Stimulated activated CD8-positive, alpha-beta memory T cell treated with anti-CD3 and anti-CD28 coated beads, Interleukin-2, amount 100 ng/mL, for 48 hours (primary cell): ENCODE measurements at places on chromosomes 3 and 15.

DNA sequence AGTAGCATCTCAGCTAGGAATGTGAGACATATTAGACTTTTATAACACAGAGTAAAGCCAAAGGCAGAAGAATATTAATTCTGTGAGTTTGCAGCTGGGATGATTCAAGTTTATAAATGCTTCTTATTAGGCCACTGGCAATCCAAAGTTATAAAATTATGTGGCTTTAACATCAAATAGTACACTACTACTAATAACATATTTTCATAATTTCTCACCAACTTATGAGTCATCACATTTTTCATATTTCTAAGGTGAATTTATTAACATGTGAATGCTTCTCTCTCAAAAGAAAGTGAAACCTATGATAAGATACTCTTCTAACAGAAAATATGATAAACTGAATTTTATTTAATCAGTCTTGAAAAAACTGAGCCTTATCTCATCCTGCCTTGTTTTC is 1348.2 kb upstream of the ALCAM start:
- no peak for DNase-seq

GRCh38 chr3:43259626-43260025 is 26.7 kb upstream of the SNRK start:
- DNase-seq, result no peak

- no peak for DNase-seq
Measured at GRCh38 chr3:113747283-113748046, 630 bp downstream of the ATP6V1A start.

DNA sequence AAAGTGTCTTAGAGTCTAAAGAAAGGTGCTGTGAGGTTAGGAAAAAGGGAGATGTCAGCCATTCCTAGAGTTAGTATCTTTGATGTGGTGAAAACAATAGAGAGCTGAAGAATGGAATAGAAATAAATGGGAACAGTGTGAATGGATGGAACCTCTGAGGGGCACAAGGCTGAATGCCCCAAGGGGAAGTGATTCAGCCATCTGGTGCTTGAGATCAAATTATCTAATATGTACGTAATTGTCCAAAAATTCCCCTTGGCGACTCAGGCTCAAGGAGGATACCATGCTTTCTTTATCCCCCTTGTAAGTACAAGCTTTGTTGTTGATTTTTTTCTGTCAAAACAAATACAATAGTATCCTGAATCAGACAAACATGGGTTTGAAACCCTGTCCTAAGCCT is 361.6 kb downstream of the LSAMP start:
- DNase-seq, result no peak

- DNase-seq, result no peak
Measured at GRCh38 chr3:78610462-78611125, 1157.2 kb downstream of the ROBO1 start.

- DNase-seq, result no peak
Measured at GRCh38 chr15:63250312-63250965, 27.0 kb upstream of the APH1B start.

DNA sequence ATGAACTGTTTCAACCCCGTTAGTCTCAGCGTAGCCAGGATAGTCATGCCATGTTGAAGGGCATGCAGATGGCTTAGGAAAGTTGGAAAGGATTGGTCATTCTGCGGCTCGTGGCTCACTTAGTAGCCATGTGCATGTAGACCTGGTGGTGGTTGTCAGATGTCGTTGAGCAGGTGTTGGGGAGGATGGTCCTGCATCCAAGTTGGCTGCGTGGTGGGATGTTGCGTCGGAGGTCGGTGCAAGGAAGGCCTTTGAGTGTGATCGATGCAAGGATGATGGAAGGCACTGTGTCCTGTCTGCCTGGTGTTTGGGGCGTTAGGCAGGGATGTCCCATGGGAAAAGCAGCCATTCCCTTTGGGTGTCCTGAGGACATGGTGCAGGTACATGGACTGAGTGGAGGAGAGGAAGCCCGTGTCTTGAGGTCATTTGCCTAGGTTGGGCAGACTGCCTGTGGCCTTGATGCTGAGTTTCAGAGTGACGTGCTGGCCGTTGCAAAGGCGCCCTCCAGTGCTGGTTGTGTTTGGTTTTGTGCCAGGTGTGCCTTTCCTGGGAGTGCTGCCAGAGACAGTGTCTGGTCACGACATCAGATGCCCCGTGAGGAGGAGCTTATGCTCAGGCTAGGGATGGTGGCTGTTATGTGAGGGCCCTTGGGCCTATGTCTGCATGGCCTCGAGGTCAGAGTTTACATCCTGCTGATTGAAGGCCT is 103.4 kb downstream of the SNRPN start:
- no peak for DNase-seq

GRCh38 chr3:194136519-194137007 is 615 bp downstream of the HES1 start:
- DNase-seq, result no peak

GRCh38 chr3:181892848-181893247 is 181.1 kb downstream of the SOX2 start:
- DNase-seq, result no peak

- no peak for DNase-seq
Measured at GRCh38 chr3:8538913-8539312, 37.3 kb downstream of the LMCD1 start.

- no peak for DNase-seq
Measured at GRCh38 chr15:71437919-71438318, 322.6 kb downstream of the THSD4 start.

DNA sequence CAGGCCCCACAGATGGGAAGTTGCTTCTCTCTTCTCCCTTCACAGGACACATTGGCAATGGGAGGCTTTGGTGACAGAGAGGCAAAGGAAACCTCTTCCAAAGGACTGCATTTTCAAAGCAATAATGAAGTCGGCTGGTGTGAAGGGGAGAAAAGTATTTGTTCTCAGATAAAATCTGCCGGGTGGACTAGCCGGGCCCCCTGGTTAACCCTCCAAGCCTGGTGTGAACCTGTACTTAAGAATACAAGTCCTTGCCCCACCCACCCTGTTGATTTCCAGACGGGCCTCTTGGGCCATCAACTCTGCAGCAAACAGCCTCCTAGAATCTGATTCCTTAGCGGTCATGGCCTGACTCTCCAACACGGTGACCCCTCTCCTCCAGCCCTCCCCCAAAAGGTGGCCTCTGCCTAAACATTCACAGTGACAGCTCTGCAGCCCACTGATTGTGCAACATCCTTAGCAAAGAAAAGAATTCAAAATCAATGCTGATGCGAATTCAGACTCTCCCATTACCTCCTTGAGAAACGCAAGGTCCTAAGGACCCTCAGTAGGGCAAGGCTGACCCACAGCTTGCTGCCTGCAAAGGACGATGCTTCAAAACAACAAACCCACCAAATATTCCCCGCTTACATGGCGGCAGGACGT is 9.9 kb downstream of the TLE3 start:
- no peak for DNase-seq

DNA sequence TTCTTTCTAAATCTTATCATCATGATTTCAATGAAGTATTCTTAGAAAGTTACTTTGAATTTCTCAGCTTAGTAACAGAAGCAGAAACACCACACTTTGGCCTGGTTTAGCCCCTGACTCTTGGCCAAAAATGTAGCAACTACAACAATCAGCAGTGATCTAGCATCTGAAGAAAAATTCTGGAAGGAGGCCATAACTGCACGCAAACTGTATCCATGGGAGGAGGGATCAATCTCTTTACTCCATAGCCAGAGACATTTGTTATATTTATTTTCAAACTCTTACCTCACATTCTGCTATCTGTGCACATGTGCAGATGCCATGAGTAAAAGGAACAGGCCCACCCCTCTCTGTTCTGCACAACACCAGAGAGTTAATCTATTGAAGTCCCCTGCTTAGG is 251.0 kb upstream of the P2RY1 start:
- no peak for DNase-seq

DNA sequence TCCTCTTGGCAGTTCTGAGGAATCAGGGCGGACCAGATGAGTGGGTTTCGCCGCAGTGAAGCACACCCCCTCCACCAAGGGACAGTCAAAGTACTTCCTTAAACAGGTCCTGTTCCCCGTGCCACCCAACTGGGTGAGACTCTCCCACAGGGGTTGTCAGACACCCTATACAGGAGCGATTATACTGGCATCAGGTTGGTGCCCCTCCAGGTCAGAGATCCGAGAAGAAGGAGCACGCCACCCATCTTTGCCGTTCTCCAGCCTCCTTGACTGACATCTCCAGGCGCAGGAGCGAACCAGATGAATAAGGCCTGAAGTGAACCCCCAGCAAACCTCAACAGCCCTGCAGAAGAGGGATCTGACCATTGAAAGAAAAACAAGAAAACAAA is 108.1 kb upstream of the ZBTB20 start:
- DNase-seq, result no peak

GRCh38 chr3:15498431-15499214 is 22.9 kb downstream of the COLQ start:
- no peak for DNase-seq

DNA sequence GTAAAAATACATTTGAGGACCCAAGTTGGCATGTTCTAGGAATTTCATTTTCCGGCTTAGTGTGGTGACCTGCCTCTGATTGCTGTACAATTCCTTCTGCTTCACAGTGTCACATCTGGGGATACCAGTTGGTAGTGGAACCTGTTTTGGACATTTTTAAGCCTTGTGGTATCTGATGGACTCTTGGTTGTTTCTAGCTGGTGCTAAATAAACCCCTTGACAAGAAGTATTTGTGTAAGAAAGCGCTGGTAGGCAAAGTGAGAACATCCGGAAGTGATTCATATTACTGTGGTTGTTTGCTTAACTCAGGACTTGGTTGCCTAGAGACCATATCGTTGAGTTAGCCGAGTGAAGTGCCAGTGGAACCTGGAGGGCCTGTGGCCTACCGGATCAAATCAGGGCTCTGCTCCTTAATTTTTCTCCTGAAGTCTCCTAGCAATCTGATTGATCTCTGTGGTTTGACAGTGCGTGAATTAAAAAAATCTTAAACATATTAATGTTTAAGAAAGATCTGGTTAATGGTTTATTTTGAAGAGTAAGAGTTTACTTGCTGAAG is 12.8 kb downstream of the IQGAP1 start:
- no peak for DNase-seq

DNA sequence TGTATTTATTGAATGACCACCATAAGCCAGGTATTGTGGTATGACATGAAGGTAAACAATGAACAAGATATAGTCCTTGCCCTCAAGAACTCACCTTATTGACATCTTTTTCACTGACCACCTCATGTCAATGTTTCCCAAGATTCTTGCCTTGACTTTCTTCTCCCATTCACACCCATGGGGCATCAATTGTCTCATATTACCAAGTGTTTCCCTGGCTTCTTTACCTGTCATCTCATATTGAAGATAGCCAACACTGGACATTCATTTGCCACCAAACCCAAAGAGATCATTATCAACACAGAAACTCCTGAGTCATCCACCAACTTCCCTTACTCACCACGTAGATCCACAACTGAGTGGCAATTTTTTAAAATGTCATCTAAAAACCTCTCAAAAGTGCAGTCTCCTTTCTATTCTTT is 2.2 kb downstream of the EFHB start:
- no peak for DNase-seq

GRCh38 chr15:69390575-69390974 is 23.6 kb upstream of the KIF23 start:
- DNase-seq, result no peak

- no peak for DNase-seq
Measured at GRCh38 chr3:128874481-128875180, 4.8 kb upstream of the ACAD9 start.

DNA sequence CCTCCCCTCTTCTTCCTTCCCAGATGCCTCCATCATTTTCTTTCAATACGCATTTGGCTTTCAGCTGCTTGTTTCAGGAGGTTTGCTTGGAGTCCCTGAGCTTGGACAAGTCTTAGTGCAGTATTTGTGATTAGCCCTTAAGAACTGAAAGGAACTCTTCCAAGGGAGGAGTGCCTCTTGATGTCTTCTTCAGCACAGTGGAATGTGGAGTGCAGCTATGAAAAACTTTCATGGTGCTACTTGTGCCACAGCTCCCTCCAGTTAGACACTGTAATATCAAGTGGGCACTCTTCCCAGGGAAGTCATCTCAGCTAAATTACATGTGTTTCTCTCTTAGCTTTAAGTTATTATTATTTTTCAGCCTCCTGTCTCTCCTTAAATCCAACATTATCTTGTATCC is 173.1 kb downstream of the NECTIN3 start:
- DNase-seq, result no peak

DNA sequence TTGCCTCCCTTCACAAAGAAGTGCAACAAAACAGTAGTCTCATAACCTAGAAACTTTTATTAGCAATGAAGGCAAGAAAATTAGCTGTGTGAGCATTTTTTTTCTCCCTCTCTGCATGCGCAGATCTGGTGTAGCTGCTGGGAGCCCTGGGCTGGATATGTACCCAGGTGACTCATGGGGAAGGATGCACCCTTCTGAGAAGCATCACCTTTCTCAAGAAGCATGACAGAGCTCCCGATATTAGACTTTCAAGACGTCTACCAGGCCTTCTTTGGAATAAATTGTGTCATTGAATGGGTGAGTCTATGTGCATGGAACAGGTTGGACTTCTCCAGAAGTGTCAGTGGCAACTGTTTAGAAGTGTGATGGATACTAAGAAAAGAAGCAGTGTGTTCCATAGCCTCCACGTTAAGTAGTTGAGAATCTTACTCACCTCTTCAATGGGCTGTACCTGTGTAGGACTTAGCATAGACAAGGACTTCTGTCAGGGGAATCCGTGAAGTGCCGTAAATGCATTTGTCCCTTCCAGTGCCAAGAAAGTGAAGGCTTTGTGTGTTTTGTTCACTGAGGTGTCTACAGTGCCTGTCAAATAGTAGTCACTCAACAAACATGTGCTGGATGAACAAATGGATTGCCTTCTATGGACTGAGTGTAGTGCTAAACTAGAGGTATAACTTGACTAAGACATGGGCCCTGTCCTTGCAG is 47.7 kb upstream of the RASGRP1 start:
- no peak for DNase-seq

GRCh38 chr3:43349716-43350115 is 63.4 kb downstream of the SNRK start:
- DNase-seq, result no peak

- DNase-seq, result no peak
Measured at GRCh38 chr3:182124187-182124586, 412.5 kb downstream of the SOX2 start.

- DNase-seq, result no peak
Measured at GRCh38 chr3:170044795-170045244, 7.0 kb downstream of the GPR160 start.

DNA sequence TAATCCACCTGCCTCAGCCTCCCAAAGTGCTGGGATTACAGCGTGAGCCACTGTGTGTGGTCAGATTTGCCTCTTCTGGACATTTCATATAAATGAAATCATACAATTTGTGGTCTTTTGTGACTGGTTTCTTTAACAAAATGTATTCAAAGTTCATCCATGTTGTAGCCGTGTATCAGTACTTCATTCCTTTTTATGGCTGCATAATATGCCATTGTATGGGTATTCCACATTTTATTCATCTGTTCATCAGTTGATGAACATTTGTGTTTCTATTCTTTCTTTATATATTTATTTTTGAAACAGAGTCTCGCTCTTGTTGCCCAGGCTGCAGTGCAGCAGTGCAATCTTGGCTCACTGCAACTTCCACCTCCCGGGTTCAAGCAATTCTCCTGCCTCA is 25.8 kb downstream of the WDR76 start:
- DNase-seq, result no peak

DNA sequence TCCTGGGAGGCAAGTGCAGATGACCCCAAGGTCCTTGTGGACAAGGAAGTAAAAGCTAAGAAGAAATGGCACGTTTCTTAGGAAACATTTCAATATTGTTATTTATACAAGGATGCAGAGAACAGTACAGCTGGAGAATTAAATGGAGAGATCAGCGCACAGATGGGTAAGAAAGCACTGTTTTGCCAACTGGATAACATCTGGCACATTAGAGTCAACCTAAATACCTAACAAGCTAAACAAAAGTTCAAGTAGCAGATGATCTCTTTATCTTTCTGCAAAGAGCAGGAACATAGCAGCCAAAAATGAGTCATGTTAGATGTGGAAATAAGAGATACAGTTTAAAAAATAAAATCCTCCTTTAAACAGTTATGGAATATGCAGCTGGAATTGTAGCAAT is 15.7 kb upstream of the DPPA4 start:
- DNase-seq, result no peak
